Stimulated activated CD4-positive, alpha-beta T cell treated with anti-CD3 and anti-CD28 coated beads, Interleukin-1b, Interleukin-23, amount 100 ng/mL, for 1 hour (primary cell): ENCODE measurements at places on chromosomes 7 and 10.

GRCh38 chr7:45182856-45183710 is 25.5 kb downstream of the RAMP3 start:
- no peak for DNase-seq

DNA sequence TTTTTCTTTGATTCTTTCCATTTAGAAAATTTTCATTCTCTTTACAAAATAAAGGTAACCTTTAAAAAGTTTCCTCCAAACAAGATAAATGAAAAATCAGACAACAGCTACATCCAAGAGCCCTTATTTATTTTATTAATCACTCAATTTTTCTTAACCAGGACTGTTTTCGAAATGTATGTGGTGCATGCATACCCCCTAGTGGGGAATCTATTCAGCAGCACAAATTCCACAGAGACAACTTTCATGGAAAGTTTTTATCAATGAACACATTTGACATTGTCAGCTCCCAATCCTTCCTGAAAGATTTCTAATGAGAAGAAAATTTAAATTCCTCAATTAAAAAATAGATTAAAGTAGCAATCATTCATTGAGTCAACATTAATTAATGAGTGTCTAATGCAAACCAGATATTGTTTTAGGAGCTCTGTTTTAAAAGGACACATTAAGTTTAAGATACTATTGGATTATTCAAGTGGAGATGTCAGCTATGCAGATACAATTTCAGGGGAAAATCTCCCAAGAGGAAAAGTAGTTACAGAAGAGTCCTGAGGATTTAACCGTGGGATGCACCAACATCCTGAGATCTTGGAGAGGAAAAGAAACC is 5.2 kb upstream of the HTR7 start:
- DNase-seq, result no peak

GRCh38 chr7:38545977-38546376 is 85.2 kb downstream of the AMPH start:
- no peak for DNase-seq

DNA sequence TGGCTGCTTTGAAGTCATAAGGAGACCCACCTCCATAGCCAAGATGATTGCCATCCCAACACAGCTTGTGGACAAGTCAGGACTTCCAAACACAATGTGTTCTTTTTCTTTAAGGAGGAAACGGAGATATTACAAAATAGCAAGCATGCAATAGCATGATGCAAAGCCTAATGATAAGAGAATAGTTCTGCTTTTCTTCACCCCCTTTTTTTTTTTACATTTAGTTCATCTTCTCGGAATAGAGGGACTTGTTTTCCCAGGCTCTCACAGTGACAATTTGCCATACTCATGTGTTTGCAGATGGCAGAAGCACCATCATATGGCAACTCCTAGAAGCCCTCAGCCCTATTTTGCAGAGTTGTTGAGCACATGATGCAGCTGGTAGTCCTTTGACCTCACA is 119.8 kb downstream of the ITGB8 start:
- DNase-seq, result no peak

DNA sequence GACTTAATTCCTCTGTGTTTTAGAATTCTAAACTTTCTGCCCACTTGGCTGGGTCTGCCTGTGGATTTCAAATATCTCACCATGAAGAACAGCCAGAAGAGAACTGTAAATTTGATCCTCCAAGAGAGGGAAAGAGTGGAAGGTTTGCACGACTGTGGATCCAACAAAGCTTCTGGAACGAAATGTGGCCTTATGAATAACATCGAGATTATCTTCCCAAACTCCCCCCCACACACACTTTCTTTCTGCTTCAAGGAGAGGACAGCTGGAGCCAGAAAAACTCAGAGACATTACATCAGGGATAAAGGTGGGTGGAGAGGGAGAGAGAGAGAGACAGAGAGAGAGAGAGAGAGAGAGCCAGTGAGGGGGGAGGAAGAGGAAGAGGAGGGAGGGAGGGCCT is 570.1 kb upstream of the MGMT start:
- no peak for DNase-seq

- DNase-seq, result no peak
Measured at GRCh38 chr7:112957901-112958300, 128.7 kb downstream of the GPR85 start.

- no peak for DNase-seq
Measured at GRCh38 chr10:129184196-129184595, 282.8 kb upstream of the MGMT start.

DNA sequence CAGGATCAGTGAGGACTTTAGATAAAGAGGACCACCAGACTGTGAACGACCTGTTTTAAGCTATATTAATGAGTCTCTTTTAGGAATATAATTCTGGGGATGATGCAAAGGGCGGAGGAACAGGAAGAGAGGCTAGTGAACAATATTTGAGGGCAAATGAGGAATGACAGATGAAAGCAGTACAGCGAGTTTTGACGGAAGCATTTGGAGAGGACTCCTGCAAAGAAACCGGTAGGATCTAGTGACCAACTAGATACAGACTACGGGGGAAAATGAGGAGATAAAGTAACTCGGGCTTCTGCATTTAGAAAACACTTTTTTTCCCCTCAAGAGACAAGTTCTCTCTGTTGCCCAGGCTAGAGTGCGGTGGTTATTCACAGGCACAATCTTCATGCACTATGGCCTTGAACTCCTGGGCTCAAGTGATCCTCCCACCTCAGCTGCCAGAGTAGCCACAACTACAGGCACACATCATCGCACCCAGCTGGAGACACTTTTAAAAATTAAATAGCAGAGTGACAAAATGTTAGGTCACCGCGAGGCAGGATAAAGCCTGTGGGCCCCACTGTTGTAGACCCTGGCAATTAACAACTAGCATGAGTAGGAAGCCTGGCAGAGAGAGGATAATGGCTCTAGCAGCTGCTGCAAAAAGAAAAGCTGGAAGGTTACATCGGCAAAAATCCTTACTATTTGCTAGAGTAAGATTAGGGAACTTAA is 143.2 kb downstream of the SRPK2 start:
- no peak for DNase-seq

DNA sequence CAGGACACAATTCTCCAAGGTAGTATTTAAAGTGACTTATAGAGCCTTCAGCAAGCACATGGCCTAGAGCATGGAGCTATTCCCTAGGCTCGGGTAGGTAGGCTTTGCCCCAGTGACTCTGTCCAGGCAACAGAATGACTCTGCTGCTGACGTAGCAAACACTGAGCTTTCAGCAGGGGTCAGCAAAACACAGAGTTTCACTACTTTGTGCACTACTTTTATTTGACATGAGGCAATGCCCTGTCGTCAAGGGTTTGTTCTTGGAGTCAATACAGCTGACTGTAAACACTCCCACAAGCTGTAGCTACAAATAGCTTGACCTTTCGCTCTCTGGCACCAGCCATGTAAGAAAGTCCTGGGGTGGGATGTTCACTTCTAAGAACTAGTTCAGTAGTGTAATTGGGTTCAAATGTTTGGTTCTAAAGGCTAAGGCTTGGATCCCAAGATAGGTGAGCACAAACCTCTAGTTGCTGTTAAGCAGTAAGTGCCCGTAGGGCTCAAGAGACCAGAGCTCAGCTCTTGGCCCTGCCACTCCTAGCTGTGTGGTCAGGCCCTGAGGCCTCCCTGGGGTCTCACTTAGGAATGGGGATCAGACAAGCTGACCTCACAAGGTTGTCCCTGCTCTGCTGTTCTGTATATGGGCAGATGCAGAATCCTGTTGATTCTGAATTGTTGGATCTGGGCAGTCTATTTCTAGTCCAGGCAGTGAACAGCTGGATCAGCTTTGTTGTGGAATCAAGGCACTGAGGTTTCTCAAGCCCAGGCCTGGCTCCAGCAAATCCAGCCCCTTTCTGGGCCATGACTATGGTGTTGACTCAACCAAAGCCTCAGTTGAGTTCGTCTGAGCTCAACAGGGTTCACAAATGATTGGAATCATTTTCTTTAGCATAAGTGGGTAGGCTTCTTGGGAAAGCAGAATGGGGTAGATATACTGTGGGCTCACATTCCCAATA is 10.7 kb downstream of the NODAL start:
- DNase-seq, result no peak

DNA sequence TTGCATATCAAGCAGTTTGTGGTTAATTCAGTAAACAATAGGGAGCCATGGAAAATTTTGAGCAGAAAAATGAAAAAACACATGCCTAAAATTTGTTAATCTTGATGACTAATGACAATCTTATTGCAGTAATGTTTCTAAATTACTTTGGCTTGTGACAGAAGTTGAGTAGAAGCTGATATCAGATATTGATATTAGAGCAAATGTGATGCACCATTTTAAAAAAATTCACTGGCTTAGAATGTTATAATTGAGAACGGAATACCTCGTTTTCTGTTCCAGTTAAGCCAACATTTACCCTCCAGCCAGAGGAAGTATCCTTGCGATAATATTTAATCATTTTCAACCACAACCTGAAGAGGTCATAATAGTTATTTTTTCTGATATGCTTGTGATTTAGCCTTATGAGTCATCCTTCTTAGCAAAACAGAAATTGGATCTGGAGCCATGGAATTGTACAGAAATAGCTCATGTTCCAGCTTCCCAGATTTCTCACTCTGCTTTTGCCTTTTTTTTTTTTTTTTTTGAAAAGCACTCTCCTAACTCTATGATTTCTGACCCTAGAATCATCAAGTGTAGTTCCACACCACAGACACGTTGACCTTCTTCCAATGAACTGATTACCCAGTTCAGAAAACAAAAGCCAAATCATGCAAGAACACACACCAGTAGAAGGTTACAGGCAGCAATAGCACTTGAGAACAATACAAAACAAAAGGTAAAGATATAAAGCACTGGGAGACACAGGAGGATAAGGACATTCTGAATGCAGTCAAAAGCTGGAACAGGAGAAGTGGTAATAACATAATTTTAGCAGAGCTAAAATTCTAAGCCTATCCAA is 96.8 kb upstream of the PHYHIPL start:
- DNase-seq, result no peak

DNA sequence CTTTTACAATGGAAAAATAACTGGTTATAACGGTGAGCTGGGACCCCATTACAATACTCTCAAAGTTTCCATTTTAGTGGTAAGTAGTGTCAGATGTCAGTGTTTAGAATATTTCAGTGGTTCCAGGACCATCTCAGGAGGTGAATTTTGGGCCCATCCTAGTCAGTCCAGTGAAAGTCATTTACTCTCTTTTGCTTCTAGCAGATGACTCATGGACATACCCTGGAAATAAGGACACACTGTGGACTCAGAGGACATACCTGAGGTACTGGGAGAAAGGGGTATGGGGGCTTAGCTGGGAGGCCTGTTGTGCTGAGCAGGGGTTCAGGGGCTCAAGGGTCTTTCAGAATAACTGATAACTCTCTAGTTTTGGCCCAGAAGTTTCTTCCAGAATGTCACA is 618 bp upstream of the GIMAP4 start:
- DNase-seq, result no peak

GRCh38 chr7:75946207-75946855 is 31.4 kb downstream of the POR start:
- no peak for DNase-seq

- DNase-seq, result no peak
Measured at GRCh38 chr10:29795850-29796249, 161.1 kb upstream of the SVIL start.

DNA sequence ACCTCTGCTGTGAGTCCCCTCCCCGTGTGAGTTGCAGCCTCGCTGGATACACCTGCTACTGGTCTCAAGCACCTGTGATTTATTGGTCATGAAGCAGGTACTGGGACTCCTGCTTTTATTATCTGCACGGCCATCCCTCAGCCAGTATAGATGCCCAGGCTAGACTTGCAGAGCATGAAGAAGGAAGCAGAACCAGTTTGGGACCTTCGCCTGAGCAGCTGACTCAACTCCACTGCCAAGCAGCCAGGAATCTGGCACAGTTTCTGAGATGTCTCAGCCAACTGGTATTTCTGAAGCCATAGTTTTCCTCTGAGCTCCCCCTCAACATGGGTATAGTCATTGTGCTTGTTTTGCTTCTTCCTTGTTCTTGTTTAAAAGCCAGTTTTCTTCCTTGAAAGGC is 28.0 kb upstream of the SLC39A12 start:
- no peak for DNase-seq

DNA sequence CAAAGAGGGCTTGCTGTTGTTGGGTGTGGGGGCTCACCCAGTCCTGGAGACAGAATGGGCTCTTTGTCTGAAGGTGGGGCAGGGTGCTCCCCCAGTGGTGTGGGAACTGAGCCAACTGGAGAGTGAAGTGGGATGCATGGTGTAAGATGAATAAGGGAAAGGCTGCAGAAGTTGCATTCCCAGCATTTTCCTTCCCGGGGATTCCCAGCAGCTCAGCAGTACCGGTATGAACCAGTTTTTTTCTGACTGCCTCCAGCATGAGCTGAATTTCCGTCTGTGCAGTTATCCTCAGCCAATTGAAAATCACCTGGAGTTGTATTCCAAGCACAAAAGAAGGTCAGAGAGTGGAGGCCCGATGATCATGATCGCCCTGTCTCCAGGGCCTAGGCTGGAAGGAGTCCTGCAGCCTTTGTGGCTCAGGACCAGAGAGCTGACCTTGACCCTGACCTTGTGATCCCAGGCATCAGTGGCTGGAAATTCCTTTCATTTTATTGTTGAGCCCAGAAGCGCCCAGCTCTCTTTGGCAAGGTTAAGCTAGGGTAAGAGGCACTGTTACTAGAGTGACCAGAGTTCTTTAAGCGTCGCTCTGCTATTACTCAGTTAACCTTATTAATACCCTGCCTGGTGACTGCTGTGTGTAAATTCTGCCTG is 33.4 kb downstream of the OGDH start:
- DNase-seq, result no peak

- no peak for DNase-seq
Measured at GRCh38 chr10:70803775-70804420, 11.8 kb upstream of the SGPL1 start.

GRCh38 chr10:111874576-111874975 is 309.0 kb downstream of the GPAM start:
- no peak for DNase-seq

DNA sequence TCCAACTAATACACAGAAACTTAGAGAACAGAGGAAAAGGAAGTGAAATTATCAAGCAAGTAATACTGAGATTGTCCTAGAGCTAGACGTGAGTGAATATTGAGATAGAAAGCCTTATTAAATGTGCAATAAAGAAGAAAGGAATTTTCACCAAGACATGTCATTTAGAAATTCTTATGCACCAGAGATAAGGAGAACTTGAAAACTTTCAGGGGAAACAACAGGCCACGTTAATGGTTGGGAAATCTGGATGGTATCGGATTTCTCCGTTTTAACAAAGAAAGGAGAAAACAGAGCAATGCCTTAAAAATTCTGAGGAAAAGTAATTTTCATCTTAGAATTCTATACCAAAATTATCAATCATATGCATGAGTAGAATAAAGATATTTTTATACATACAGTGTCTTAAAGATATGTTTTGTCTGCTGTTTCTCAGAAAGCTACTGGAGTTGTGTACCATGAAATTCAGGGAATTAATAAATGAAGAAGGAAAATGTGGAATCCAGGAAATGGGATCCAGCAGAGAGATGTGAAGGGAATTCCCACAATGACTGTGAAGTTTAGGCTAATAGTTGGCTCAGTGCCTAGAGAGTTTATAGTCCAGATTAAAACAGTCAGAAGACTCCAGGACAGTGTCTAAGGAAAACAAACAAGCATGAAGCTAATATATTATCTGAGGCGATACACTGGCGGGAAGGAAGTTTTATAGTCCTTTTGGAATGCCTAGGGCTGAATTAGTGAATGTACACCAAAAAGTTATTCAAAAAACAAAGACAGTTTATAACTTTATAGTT is 159.5 kb downstream of the PPP1R9A start:
- no peak for DNase-seq

GRCh38 chr7:158049271-158049670 is 538.4 kb downstream of the PTPRN2 start:
- DNase-seq, result no peak
